ENCODE measurements at places on chromosomes 6 and 20.

DNA sequence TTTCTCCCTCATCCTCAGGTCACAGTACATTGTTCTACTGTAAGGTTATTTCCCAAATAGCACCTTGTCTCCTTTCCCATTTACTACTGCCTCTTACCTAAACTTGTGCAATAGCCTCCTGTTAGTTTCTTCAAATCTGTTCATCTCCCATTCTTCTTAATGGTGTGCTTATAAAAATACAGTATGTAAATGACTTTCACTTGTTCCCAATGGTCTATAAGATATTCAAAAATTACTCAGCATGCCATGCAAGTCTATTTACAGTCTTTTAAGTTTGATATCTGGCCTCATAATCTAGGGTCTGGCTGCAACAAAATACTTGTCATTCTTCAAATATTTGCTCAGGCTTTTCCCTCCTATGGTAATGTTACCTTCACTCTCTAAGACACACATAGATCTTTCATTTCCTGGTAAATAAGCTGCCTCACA, 31.5 kb upstream of the RHAG start:
- DNase-seq: no peak

DNA sequence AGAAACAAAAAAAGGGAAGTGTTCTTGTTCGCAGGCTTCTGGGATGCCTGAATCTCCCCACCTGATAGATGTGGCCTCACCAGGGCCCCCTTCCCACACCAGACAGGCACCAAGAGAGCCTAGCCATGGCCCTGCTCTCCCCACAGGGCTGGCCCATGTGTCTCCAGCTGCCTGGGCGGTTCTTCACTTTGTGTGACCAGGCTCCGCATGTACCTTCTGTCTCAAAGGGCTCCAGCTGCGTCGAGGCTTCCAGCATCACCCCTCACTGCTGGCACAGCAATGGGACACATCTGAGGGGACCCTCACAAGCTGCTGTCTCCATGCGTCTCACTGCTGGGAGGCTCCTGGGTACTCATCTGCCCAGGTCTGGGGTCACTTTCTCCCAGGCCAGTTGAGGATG, 362.9 kb downstream of the ZFAND3 start:
- DNase-seq: no peak

- DNase-seq: peak; percentile 44
These were observed 71.3 kb upstream of the MYL9 start for GRCh38 chr20:36469973-36470372.

DNA sequence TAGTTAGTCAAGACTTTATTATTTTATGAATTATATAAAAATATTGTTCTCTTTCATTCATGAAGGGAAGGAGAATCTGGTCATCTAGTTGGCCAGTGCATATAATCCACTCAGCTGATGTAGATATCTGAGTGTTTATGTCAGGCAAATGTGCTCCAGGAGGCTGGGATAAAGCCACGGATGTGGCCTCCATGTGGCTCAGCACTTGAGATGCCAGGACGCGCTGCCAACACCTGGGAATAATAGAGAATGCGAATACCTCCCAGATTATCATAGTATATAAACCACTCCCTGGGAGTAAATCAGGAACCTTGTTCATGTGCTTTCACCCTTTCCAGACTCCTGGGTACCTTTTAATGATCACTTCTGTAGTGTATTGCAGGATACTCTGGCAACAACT, 1006.0 kb downstream of the KIF16B start:
- DNase-seq: no peak

- DNase-seq: no peak
These were observed 112.2 kb downstream of the SYCP2 start for GRCh38 chr20:59821201-59821600.
